Activated T-helper 2 cell treated with anti-CD3 and anti-CD28 coated beads, Interferon-gamma antibody, Interleukin-2, Interleukin-4, amounts not matched to agents 10 μg/mL and 5 μg/mL and 100 μg/mL, durations not matched to agents 14 hours and 24 hours and 36 hours (primary cell): ENCODE measurements at places on chromosomes 13 and 19.

DNA sequence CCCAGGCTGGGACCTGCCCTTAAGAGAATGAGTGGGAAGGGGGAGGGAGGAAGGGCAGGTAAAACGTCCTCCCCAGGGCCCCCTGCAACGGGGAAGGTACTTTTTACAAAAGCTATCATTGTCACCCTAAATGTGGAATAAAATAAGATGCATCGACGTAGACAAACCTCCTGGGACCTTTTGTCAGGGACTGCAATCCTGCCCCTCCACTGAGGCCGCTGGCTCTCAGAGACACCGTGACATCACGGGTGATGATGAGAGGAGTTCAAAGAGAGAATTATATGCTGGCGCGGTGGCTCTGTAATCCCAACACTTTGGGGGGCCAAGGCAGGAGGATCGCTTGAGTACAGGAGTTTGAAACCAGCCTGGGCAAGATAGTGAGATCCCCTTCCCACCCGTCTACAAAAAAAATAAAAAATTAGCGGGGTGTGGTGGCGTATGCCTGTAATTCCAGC is 1.8 kb upstream of the MYBPC2 start:
- no peak for DNase-seq

GRCh38 chr13:48232420-48233045 is 473 bp upstream of the ITM2B start:
- no peak for DNase-seq

DNA sequence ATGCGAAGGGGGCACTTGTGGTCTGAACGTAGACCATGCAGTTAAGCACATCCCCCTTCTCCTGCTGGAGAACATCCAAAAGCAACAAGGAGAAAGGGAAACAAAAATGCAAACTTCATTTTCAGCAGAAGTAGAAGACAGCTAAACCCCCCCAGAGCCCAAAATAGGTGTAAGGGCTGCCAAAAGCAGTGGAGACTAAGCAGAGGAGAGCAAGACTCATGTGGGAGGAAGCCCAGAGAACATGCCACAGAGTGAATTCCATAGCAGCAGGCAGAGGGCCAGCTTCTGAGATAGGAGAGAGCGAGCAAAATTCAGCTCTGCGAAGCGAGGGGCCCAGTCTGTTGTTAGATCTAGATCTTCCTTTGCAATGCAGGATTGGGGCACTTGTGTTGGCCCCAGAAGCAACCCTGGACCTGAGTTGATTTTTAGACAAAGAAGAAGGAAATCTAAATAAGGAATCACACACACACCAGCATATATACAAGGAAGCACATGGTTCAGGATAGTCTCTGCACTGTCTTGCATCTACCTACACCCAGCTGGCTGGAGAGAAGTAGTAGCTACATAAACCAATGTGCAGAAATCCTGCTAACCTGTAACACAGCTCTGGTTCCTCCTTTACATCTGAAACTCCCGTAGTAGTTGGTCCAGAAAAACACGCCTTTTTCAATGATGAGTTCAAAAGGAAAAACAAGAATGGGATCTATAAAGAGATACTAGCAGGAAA is 199.6 kb downstream of the SPRY2 start:
- no peak for DNase-seq

DNA sequence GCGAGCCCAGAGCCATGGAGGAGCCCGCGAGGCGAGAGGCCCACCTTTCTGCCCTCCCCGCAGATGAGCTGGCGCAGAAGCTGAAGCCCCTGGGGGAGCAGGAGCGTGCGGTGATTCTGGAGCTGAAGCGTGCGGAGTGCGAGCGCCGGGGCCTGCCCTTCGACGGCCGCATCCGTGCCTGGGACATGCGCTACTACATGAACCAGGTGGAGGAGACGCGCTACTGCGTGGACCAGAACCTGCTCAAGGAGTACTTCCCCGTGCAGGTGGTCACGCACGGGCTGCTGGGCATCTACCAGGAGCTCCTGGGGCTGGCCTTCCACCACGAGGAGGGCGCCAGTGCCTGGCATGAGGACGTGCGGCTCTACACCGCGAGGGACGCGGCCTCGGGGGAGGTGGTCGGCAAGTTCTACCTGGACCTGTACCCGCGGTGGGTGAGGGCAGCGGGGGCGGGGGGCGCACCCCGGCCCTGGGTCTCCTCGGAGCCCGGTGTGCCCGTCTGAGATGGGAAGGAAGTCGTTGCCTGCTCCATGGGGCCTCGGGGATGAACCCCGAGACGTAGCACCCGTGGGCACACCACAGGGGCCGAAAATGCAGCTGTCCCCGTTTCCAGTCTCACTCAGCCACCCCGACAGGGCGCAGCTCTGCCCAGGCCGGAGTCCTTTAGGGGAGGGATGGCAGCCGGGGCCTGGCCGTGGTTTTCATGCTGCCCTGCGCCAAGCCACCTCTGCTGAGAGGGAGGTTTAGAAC is 12.1 kb upstream of the ZNF554 start:
- no peak for DNase-seq

DNA sequence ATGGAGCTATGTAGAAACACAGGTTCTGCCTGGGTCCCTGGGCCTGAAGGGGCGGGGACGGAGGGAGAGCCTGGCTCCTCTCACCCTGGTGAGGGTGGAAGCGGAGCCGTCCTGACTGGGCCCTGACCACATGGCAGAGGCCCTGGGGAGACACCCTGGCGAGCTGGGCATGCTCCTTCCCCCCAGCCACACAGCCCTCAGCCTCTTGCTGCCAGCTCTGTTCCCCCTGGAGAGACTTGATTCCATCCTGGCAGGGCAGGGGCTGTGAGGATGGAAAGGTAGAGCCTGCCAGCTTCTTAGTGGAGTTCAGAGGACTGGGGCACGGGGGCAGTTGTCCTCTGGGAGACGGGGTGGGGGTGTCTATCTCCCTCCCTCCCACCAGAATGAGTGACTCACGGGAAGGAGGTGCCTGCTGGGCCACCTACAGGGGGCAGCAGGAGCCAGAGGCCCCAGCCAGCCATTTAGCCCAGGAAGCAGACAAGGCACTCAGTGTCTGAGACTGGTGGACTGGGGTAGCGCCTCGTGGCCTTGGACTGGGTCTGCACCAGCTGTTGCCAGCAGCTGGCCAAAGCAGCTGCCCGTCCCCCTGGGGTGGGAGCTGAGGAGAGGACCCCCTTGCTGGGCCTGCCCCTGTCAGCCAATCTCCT is 22.8 kb upstream of the RNF17 start:
- DNase-seq: no peak

- DNase-seq: no peak
Observed at GRCh38 chr13:83048419-83048818, 833.9 kb downstream of the SLITRK1 start.

- no peak for DNase-seq
Observed at GRCh38 chr19:11142528-11143171, 12.9 kb downstream of the SPC24 start.

DNA sequence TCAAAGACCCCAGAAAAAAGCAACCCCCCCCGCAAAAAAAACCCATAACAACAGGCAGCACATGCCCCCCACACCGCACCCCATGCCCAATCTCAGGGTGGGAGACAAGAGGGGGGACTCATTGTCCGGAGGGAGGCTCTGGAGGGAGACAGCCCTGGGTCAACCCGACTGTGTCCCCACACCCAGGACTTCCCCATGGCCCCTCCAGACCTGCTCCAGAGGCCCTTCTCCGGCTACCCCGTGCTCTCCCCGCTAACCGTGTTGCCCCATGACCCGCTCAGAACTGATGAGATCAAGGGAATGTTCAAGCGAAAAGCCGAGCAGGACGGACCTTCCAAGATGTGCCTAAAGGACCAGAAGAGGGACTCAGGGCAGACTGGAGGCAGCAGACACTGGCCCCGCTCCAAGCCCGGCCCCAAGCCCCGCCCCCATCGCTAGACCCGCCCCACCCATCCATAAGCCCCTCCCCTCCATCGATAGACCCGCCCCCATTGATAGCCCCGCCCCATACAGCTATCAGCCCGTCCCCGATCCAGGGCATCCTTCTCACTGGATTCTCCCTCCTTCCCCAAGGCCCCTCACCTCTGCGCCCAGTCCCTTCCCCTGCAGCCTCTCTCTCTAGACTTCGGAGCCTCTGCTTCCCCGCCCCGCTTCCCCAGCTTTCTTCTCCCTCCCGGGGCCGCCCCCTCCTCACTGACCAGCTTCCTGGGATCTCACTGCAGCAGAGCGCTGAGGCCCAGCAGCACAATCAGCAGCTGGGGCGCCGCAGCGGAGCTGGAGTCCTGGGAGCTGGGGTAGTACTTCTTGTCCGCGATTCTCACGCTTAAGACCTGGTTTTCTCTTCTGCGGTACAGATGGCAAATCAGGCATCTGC is 2.2 kb downstream of the BST2 start:
- no peak for DNase-seq

- no peak for DNase-seq
Observed at GRCh38 chr13:68304286-68304893, 1074.3 kb upstream of the PCDH9 start.

GRCh38 chr13:81246556-81246955 is 905.6 kb upstream of the SPRY2 start:
- DNase-seq: no peak

- peak; percentile 87 for DNase-seq
Observed at GRCh38 chr19:872266-872951, 12.9 kb downstream of the CFD start.

DNA sequence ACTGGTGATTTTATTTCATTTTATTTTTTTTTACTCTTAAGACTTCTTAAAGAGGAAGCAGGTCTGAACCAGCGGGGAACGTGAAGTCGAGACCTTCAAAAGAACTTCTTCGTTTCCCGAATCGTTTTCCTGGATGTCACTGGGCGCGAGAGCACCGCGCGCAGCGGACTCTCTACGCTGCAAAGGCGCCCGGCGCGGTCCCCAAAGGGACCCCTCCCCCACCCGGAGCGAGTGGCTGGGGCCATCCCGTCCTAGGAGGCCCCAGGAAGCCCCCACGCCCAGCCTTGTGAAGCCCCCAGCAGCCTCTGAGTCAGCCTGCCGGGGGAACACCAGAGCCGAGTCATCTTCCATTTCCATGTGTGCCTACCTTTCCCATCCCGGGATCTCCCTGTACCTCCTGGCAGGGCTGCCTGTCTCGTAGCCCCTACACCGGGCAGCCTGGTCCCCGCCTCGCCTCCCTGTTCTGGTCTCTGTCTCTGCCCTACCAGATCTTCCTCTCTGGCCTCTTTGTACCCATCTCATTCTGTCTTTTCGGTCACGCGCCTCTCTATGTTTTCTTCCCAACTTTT is 608 bp downstream of the CD70 start:
- no peak for DNase-seq
